ENCODE measurements at places on chromosomes 2 and 18.

- DNase-seq: no peak
Measured at GRCh38 chr2:136242687-136243277, 124.8 kb upstream of the CXCR4 start.

DNA sequence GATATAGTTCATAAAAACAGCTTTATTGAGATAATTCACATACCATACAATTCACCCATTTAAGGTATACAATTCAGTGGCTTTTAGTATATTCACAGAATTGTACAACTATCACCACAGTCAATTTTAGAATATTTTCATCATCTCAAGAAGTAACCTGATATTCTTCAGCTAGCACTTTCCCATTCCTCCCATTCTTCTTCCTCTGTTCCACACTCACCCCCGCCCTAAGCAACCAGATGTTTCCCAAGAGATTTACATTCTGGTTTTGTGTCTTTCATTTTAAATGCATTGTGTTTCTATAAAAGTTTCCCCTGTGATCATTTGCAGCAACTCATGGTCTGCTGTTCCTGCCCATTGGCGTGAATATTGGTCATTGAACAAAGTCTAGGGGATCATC lies 5.4 kb downstream of the GPN1 start:
- no peak for DNase-seq

DNA sequence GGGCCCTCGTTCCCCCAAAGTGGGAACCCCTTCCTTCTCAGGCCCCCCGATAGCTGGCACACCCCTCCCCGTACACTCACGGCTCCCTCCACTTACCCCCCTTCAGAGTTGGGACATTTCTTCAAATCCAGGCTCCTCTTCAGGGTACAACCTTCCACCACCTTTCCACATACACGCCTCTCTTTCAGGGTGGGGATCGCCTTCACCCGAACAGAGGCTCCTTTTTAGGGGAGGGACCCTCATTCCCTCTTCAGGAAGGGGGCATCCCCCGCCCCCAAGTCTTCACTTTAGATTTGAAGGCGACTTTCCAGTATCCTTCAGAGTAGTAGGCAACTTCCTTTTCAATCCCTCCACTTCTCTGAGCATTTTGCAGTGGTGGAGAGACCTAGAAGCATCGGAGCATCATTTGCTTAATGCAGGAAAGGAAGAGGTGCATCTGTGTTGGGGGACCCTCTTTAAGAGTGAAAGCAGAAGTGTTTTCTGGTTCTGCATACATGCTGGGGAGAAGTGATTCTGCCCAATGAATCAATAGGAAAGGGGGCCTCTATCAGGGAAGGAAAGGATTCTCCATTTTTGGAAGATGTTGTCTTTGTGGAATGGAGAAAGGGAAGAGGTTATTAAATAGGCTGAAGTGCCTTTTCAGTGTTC lies 845 bp downstream of the EML4 start:
- DNase-seq: no peak

GRCh38 chr2:190579915-190580846 lies 45.7 kb upstream of the NEMP2 start:
- DNase-seq: no peak

- no peak for DNase-seq
Measured at GRCh38 chr2:79887747-79888374, 375.0 kb downstream of the CTNNA2 start.

DNA sequence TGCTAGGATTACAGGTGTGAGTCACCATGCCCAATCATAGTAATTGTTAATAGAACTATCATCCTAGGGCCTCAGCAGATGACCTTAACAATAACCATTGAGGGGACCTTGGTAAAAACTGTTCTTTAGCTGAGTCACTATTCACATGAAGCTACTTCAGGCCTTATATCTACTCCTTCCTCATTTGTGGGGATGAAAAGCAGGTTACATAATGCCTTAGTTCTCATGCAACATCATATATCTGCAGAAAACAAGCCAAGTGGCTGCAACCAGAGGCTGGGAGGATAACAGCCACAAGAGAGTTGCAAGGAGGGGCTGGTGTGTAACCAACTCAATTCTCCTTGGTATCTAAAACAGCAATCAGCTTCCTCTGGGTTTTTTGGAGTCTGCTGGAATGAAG lies 445.4 kb downstream of the NBAS start:
- no peak for DNase-seq

GRCh38 chr2:169845016-169845415 lies 17.8 kb downstream of the UBR3 start:
- DNase-seq: no peak

DNA sequence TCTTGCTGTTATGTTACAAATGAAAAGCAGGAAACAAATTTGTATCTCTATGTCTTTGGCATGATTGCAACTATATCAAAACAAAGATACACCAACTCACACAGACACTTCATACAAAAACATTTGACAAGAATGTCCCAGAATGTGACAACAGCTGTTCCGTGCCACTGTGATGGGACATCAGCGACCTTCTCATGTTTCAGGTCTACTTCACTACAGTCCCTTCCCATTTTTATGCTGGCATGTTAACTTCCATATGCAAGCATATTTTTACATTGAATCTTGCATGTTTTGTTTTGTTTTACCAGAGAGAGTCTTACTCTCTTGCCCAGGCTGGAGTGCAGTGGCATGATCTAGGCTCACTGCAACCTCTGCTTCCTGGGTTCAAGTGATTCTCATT lies 71.2 kb downstream of the STK25 start:
- no peak for DNase-seq

DNA sequence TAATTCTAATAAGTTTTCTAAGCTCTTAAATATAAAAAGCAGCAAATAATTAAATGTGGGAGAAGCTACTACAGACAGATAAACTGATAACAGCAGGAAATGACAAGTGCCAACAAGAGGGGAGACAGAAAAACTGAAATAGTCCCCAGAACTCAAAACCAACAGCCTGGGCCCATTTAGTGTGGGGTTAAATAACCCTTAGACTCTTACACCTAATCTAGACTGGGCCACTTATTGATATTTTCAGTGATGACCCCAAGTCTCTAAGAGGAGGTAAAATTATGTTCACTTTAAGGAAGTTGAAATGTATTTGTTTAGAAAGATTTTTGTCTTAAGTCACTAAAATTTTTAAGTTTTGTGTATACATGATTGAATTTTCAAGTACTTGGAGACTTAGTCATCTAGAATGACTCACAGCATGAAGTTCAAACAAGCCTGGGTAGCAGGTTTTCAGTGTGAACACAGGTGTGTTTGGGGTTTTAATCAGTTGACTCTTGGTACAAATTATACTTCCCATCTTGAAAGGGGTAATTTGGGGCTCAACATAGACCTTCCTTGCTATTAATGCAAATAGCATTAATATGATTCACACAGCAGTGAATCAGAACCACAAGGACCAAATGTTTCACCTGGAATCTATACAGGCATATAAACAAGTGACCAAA lies 54.9 kb upstream of the MYO3B start:
- no peak for DNase-seq

DNA sequence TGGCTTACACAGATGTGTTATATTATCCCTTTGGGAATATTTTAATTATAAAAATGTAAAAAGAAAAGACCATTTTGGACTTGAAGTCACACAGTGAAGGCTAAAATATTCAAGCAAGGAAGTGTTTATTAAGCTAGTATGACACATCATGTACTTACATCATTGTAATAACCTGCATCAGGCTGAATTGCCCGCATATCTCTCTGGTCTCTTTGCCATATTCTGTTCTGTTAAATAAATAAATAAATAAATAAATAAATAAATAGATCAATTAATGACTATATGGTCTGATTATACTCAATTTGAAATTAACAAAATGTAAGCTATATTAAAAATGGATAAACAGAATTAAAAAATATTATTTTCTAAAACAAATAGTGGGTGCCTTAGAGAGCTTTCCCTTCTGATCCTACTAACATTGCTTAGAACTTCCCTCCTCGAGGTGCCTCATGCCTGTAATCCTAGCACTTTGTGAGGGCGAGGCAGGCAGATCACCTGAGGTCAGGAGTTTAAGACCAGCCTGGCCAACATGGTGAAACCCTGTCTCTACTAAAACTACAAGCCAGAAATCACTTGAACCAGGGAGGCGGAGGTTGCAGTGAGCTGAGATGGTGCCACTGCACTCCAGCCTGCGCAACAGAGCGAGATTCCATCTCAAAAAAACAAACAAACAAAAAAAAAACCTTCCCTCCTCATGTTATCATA lies 42.0 kb downstream of the WDR33 start:
- DNase-seq: no peak

- no peak for DNase-seq
Measured at GRCh38 chr2:133841900-133842299, 273.6 kb upstream of the NCKAP5 start.

- no peak for DNase-seq
Measured at GRCh38 chr18:25299426-25300300, 52.3 kb downstream of the ZNF521 start.

DNA sequence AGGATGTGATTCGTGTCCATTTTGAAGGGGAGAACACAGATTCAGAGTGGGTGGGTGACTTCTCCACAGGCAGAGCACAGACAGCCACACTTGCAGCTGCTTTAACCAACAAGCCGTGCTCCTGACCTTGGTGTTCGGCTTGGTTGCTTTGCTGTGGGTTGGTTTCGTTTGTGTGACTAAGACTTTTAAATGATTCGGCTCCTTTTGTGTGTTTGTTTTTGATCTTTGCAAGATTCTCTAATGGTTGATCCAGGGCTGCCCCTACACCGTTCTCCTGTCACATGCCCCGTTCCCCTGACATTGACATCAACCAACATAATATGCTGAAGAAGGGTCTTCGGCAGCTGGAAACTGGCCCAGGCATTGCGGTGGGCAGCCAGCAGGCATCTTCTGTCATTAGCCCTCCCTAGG lies 95.9 kb upstream of the MBOAT2 start:
- no peak for DNase-seq

- DNase-seq: no peak
Measured at GRCh38 chr2:39107156-39107555, 13.7 kb downstream of the SOS1 start.

DNA sequence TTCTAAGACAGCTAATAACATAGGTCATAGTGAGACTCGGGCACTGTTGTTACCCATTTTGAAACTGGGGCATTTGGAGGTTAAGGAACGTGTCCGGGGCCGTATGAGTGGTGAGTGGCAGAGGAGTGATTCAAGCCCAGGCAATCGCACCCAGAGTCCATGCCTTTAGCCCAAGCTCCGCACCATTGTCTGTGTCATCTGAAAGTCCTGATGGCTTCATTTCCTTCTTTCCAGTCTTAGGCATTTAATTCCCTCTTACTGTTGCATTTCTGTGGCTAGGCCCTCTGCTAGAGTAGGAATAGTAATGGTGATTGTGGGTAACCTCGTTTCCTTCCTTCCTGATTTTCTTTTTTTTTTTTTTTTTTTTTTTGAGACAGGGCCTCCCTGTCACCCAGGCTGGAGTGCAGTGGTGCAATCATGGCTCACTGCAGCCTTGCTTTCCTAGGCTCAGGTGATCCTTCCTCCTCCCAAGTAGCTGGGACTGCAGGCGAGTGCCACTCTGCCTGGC lies 49.8 kb upstream of the ASB1 start:
- DNase-seq: no peak

GRCh38 chr18:77173275-77174030 lies 40.9 kb upstream of the MBP start:
- DNase-seq: no peak

- no peak for DNase-seq
Measured at GRCh38 chr2:173966274-173967098, 1.3 kb upstream of the SP3 start.

DNA sequence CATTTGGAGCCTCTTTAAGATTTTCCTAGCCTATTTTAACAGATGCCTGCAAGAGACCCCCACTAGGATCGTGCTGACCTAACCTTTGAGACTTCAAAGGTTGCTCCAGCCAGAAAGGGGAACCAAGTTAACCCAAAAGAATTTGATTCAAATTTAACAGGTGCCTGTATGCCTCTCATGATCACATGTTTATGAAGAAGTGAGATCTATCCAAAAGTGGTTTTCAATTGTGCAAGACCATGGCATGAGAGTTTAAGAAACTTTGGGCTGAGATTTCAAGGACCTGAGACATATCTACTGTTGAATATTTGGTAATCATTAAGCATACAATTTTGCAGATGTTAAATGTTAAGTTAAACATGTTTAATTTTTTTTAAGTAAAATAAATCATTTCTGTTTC lies 1.3 kb upstream of the RSAD2 start:
- no peak for DNase-seq

DNA sequence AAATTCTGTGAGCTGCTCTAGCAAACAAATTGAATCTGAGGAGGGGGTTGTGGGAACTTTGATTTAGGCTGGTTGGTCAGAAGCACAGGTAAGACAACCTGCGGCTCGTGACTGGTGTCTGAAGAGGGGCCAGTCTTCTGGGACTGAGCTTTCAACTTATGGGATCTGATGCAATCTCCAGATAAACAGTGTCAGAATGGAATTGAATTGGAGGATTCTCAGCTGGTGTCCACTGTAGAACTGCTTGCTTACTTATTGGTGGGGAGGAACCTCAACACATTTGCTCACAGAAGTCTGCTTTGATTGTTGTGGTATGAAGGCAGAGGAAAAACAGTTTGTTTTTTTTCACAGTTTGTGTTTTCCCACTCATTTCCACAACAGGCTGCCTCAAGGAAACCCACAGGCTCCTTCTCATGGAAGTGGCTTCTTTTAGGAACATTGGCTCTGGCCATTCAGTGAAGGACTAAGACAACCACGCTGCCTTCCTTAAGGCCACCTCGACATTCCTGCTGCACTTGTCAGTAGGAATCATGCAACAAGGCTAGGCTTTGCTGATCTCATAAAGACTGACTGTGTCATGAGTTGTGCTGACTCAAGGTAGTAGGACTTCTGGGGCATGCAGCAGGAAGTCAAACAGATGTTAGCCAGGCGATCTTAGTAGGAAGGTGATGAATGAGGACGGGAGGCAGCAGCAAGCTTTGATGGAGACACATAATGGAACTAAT lies 104.7 kb downstream of the TSN start:
- DNase-seq: no peak

- no peak for DNase-seq
Measured at GRCh38 chr18:78582898-78583738, 396.5 kb upstream of the SALL3 start.

- no peak for DNase-seq
Measured at GRCh38 chr2:28588292-28588670, 92.4 kb downstream of the PLB1 start.

GRCh38 chr18:75507636-75508035 lies 80.1 kb upstream of the SMIM21 start:
- no peak for DNase-seq

DNA sequence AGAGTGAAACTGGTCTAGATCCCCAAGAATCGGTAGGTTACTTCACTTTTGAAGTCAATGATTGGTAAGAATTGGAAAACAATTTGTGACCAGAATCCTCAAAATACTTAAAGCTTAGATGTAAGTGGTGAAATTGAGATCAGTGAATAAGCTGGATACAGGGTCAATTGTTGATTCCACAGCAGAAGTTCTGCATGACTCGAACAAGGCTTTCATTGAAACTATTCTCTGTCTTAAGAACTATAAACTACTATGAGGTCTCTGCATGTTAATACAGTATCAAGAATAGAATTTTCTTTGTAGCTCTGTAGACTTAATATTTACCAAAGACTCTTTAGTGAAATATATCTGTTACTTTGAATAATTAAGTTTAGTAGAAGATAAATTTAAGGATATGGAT lies 324.2 kb upstream of the FIGN start:
- DNase-seq: no peak

- no peak for DNase-seq
Measured at GRCh38 chr2:199757233-199757870, 93.6 kb downstream of the FTCDNL1 start.

GRCh38 chr2:38697116-38697840 lies 31.4 kb downstream of the GALM start:
- DNase-seq: no peak

- DNase-seq: no peak
Measured at GRCh38 chr2:74573747-74574562, 19.4 kb downstream of the DOK1 start.

GRCh38 chr2:72696559-72696958 lies 129.3 kb downstream of the EXOC6B start:
- DNase-seq: no peak

Data from chondrocyte (in vitro differentiated cells).